ENCODE measurements at places on chromosomes 3 and 15. TPM values are rescaled to one million over a fixed set of nuclear protein-coding genes. Genes with fewer than 3 reads are reported as not detected.

DNA sequence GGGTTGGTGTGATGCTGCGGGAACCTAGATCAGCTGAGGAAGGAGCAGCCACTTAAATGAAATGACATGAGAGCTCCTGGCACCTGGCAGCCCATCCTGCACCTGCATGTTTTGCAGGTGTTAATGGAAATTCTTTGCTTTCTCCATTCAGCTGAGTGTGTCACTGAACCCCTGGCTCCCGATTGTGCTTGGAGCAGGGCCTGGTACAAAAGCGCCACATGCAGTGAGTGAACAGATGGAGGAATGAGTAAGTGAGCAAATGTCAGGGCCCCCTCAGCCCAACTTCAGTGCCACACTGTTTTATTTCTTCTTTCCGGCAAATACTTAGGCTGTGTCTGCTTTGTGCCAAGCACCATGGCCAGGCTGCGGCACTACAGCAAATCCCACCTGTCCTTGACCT, 132.2 kb downstream of the ASB7 start:
- DNase-seq: no peak

MST1R gene
- 0.32 TPM for total RNA-seq

CTXN2 gene
- total RNA-seq: not detected

GRCh38 chr3:89613241-89613640, 505.8 kb downstream of the EPHA3 start:
- no peak for DNase-seq

- DNase-seq: no peak
Measured at GRCh38 chr3:12833222-12834161, 7.9 kb downstream of the RPL32 start.

GCSAM gene
- total RNA-seq: not detected

DNA sequence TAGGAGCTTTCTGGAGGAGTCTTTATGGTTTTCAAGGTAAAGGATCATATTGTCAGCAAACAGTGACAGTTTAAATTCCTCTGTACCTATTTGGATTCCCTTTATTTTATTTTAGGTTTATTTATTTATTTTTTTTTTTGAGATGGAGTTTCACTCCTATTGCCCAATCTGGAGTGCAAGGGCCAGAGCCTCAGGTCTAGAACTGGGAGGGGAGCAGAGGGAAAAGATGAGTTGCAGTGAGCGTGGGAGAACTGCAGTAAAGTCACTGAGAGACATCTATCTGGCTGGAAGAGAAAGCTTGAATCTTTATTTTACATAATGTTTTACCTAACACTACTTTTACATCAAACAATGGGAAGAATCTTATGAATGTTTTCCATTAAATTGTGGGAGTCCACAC, 49.5 kb upstream of the GK5 start:
- no peak for DNase-seq

GRCh38 chr15:25985165-25985564, 122.0 kb upstream of the ATP10A start:
- no peak for DNase-seq

DNA sequence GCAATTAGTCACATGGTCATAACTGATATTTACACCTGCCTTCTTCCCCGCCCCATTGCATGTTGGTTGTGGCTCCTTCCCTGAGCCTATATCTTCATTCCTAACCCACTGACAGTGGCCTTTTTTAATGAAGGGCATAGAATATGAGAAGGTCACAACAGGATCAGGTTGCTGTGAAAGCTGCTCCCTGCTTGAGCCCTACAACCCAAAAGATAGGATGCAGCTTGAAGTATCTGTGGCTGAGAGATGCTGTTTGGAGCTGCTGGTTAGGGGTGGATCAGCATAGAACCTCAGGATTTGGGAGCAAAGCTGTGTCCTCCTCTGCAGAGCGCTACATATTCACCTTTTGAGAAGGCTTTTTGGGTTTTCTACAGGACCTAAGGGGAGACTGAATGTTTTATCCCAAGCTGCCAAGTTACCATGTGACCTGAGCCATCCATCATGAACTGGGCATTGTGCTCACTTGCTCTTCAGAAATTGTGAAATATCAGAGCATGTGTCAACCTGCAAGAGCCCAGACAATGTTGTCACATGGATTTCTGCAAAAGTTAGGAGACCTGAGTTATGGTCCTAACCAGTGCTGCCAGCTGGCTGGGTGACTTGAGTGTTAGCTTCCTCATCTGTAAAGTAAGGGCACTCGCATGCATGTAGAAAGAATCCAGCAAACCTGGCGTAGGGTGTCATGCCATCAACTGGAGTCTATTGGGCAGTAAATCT, 49.8 kb upstream of the ARL8B start:
- no peak for DNase-seq

DNA sequence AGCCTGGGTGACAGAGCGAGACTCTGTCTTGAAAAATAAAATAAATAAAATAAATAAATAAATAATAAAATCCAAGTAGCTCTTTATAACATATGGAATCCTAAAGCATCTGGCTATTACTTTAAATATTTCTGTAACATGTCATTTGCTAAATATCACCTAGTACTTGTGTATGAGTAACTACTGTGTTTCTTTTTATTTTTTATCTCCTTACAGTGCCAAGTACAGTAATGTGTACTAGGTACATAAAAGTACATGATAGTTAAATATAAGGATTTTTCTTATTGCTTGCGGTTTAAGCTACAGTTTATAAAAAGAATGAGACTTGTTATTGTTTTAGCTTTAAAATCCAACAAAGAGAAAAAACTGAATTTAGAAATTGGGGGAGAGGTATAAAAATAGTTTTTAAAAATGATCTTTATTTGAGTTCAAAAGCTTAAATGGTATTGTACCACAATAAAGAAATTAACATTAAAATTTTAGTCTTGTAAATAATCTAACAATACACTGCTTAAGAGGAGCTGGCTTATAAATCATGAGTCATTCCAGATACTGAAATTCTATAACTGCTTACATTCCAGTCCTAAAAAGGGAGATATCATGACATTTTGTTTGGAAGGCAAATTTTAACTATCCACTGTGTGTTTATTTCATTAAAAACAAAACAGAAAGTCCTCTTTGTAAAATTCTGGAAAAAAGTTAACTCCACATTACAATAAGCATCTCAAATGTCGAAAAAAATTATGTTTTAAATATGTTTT, 73.1 kb downstream of the FGF7 start:
- peak; percentile 75 for DNase-seq

GRCh38 chr3:50375258-50375931, 16.1 kb upstream of the TMEM115 start:
- DNase-seq: no peak

DNA sequence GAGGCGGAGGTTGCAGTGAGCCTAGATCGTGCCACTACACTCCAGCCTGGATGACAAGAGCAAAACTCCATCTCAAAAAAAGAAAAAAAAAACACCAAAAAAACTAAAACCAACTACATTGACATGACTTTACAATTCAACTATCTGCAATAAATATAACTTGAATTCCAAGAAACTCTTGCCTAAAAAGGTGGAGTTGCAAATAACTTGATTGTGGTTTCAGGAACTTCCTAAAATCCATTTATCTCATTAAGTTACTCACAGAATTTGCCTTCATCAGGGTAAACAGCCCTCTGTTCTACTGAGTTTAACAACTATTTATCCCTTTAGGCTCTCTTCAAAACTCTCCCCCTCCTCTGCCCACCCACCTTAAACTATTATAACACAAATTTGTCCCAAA, 2.7 kb upstream of the MAPK6 start:
- DNase-seq: no peak

DUSP7 gene
- 20.9 TPM for total RNA-seq

DNA sequence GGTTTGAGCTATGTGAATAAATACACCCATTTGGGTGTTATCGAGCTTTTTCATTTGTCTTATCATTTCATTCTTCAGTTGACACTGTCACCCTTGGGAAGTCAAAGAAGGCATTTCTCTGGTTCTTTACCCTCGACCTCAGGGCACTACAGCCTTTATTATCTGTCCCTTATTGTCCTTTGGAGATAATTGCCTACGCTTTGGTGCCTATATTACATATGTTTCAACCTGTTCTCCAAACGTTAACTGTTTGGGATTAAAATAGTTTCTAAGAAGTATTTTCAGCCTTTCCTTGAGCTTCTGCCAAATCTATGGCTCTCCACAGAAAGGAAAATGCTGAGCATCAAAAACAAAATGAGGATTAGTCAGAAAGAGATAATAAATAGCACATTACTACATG, 395.4 kb upstream of the ADAMTS9 start:
- no peak for DNase-seq

GOLGA6A gene
- not detected for total RNA-seq

GRCh38 chr3:150300388-150300787, 107.7 kb upstream of the TSC22D2 start:
- no peak for DNase-seq

GRCh38 chr15:91699741-91700140, 153.8 kb upstream of the SLCO3A1 start:
- no peak for DNase-seq

DNA sequence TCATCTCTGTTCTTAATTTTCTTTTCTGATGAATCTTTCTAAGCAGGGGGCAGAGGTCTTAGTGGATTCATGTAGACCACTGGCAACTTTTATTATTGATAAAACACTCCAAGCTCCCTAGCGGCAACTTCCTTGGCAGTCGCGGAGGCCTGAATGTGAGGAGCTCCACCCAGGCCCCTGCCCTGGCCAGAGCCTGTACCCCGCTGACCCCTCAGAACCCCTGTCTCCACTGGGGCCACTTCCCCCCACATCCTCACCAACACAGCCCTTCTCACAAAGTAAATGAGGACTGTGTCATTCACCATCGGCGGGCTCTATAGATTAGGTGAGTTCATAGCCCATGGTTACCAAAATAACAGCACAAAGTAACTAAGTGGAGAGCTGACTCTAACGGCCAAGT, 111.6 kb downstream of the TPRA1 start:
- no peak for DNase-seq

- DNase-seq: no peak
Measured at GRCh38 chr3:110479731-110480130, 591.9 kb upstream of the NECTIN3 start.

DNA sequence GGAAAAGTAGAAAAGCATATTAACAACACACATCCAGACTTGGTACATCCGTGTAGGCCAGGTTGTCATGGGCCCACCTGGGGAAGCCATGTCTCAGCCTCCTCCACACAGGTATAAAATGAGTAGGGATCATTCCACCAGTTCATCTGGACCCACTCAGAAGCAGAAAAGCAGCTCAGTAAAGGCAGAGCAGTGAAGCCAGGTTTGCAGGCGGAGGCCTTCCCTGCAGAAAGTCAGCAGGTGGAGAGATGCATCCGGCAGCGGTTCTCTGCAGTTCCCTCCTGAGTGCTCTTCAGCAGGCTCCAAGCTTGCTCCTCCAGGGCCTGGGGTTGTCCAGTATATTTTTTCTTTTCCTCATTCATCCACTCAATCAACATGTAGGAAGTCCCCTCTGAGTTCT, 22.1 kb downstream of the LOXL1 start:
- DNase-seq: no peak

SMC4 gene
- total RNA-seq: 63.5 TPM

DNA sequence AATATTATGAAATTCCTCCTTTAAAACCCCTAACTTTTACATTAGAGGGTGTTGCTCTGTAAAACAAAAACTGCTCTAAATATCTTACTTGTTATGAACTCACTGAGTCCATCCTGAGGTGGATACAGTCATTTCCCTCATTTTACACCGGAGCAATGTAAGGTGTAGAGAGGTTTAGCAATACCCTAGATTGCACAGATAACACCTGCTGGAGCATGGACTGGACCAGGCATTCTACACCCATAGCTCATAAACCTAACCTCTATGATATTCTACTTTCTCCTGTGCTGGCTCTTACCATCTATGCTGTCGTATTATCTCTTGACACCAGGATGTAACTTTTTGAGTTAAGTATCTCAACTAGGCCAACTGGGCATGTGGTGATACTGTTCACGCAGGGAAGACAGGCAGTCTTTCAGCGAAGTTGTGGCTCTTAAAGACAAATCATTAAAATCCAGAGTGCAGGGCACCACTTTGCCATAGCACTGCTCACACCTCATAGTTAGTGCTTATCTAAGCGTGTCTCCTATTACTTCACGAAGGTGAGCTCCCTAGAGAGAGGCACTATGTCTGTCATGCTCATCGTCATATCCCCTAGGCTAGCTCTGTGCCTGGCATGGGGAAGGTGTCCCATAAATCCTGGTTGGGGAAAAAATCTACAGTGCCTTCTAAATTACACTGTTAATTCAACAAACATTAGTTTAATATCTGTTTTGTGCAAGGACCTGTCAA, 100.1 kb upstream of the SLC2A2 start:
- DNase-seq: no peak

DNA sequence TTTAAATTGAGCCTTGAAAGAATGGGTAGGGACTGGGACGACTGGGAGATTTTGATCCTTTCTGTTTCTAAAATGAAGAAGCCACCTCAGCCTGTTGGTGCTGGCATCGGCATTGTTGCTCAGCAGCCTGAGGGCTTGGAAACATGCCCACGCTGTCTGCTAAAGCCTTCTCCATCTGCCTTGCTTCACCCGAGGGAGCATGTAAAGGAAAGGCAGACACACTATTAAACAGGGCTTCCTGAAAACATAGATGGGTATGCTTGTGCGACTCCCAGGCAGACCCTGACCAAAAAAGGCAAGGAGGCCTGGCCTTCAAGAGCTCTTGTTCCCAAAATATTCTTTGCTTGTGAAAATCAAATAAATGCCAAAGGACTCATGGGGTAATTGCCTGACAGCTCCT, 84.2 kb upstream of the SLC4A7 start:
- peak; percentile 51 for DNase-seq

CCNB2 gene
- total RNA-seq: 27.2 TPM

All from fibroblast of villous mesenchyme (primary cell).